Hematopoietic multipotent progenitor cell treated with erythropoietin and hydrocortisone succinate and interleukin-3 and kit ligand, for 17 days (in vitro differentiated cells): ENCODE measurements at places on chromosomes 3 and 15.

- DNase-seq, result no peak
Measured at GRCh38 chr15:100107151-100107550, 234.6 kb downstream of the ADAMTS17 start.

- DNase-seq, result no peak
Measured at GRCh38 chr3:169668957-169669741, 5.6 kb upstream of the MECOM start.

DNA sequence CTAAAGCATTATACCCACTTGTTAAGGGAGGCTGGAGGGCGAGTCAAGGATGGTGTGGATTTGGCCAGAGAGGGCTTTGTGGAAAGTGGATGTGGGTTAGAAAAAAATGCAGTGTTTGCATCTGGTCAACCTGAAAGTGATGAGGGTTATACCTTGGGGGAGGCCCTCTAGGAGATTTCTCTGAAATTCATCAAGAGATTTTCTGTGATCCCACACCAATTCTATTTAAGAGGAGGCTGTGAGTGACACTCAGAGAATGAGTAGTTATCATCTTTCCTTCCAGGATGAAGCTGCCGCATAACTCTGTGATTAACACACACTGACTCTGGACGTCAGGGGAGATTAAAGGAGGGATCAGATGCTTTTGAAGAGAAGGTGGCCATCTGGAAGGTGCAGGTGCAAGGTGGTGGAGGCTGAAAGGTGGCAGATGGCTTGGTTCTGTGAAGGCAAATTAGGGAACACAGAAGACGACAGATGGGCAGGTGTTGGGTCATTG lies 54.8 kb downstream of the ANAPC13 start:
- no peak for DNase-seq

DNA sequence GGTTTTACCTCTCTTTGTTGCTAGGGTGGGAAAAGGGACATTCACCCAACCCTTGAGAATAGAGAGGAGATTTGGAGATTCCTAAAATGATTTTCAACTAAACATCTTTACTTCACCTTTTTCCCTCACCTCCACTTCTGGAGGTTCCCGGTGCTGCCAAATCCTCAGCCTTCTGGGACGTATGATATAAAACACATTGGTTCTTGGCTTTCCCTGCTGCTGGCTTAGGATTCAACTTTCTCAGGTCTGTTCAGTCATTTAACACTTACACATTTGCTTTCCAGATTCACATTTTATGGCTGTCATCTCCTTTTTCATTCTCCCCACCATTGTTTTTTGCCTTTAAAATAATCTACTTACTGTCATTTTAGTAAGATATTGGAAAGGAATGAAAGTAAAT lies 106.6 kb downstream of the PIK3R4 start:
- DNase-seq, result no peak

GRCh38 chr3:195566797-195567196 lies 16.9 kb downstream of the APOD start:
- no peak for DNase-seq

DNA sequence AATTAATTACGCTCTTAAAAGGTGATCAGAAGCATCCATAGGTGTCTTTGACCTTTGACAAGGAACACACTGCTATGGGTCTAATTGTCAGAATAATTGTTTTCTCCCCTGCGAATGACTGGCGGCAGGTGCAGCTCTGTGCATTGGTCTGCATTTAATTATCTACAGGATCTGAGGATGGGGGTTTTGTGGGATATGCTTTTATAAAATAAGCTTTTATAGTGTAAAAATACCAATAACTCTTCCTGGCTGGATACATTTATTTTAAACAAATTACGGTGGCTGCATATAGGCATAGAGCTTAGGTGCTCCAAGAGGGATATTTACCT lies 201.6 kb upstream of the RGMA start:
- no peak for DNase-seq
